Subcutaneous adipose tissue (tissue), 4 donors: ENCODE measurements at places on chromosomes 12 and 14. TPM values are rescaled to one million over a fixed set of nuclear protein-coding genes. Genes with fewer than 3 reads are reported as not detected.

The AHNAK2 gene
- total RNA-seq, result 36.9 TPM

The NANOG gene
- 0.19 TPM for total RNA-seq

The JPH4 gene
- 0.51 TPM for total RNA-seq

The KCNJ8 gene
- total RNA-seq, result 18.3 TPM

The ANKRD9 gene
- 26.8 TPM for total RNA-seq

The SENP1 gene
- total RNA-seq, result 16.5 TPM

The CLEC1B gene
- not detected for total RNA-seq

The KLHL33 gene
- total RNA-seq, result 0.16 TPM

The NPFF gene
- not detected for total RNA-seq

The NXPH4 gene
- not detected for total RNA-seq

The BDKRB2 gene
- total RNA-seq, result 2.8 TPM

The PNN gene
- 24.7 TPM for total RNA-seq

The ACSS3 gene
- total RNA-seq, result 169 TPM

The FOXA1 gene
- not detected for total RNA-seq

The CPNE6 gene
- not detected for total RNA-seq

The PTPN6 gene
- 78.0 TPM for total RNA-seq

The PFDN5 gene
- 818 TPM for total RNA-seq

The MANSC4 gene
- not detected for total RNA-seq
